Activated CD8-positive, alpha-beta T cell treated with anti-CD3 and anti-CD28 coated beads for 36 hours (primary cell): ENCODE measurements at places on chromosomes 13 and 19. TPM values are rescaled to one million over a fixed set of nuclear protein-coding genes. Genes with fewer than 3 reads are reported as not detected.

CEACAM21 gene
- 19.8 TPM for total RNA-seq

PRKCG gene
- not detected for total RNA-seq

DNA sequence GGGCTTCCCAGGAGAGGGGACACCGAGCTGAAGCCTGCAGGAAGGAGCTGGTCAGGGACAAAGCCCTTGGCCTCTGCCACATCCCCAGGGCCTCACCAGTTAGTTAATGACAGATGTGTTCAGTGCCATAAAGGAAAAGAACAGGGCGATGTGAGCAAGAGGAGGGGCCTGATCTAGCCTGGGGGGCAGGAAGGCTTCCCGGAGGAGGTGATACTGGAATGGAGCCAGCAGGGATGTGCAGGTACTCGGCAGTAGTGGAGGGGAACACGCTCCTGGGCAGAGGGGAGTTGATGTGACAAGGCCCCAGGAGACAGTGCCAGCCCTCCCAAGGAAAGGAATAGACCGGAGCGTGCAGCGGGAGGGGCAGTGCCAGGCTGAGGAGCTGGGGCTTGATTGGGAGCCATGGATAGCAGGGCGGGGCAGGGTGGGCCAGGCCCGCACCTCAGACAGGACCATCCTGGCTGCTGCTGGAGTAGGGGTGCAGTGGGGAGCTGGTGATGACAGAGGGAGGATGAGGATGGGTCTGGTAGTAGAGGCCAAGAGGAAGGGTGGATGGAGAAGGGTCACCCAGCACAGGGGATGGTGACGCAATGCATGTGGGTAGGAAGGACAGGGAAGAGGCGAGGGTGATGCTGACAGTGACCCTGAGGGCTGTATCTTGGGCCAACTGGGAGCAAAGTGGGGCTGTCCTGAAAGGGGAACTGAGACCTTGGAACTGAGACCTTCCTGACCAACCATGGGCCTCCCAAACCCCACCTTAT, 4.1 kb downstream of the C19orf33 start:
- DNase-seq, result no peak

GRCh38 chr19:6108721-6109633, 1.3 kb downstream of the RFX2 start:
- peak; percentile 70 for DNase-seq

- no peak for DNase-seq
These were observed 3.1 kb downstream of the SHISA2 start for GRCh38 chr13:26048741-26049140.

DNA sequence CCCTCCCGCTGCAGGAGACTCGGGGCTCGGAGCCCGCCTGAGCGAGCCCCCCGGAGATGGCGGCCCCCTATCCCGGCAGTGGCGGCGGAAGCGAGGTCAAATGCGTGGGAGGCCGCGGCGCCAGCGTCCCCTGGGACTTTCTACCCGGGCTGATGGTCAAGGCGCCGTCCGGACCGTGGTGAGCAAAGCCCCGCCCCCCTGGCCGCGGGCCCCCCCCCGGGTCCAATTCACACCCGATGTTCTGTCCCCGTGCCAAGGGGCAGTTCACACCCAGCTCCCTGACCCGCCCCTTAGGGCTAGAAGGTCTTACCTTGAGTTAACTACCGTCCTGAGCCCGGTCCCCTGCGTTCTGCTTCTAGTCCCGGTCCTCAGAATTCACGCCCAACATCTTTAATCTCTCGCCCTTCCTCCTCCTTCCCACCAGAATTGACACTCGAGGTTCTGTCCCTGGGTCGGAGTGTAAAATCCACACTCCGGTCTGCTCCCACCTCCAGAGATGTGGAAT, 1.4 kb downstream of the NPAS1 start:
- no peak for DNase-seq

- DNase-seq, result no peak
These were observed 849.7 kb downstream of the UQCRFS1 start for GRCh38 chr19:28363254-28363653.

DNA sequence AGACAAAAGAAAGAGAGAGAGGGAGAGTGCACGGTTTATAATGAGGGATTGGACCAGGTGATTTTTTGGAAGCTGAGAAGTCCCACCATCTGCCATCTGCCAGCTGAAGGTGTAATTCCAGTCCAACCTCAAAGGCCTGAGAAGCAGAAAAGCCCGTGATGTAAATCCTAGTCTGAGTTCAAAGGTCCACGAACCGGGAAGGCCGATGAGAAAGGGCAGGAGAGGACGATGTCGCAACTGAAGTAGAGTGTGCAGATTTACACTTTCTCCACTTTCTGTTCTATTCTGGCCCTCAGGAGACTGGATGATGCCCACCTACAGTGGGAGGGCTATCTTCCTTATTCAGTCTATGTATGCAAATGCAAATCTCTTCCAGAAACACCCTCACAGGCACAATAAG, 500.0 kb downstream of the DIAPH3 start:
- no peak for DNase-seq

GRCh38 chr19:55341171-55341588, 1.5 kb downstream of the KMT5C start:
- DNase-seq, result peak; percentile 80

DNA sequence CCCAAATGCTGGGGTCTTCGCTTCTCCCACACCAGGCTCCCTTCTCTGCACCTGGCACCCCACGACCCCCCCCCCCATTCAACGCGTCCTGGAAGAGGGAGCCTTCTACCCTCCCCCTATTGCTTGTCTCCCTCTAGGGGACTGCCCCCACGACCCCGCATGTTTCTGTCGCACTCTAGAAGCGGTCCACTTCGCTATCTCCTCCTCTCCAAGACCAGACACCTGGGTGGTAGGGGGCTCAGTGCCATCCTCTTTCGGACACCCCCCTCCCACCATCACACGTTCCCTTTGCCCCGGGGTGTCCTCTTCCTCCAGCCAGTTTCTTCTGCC, 1.5 kb downstream of the TGFB1 start:
- no peak for DNase-seq

- DNase-seq, result no peak
These were observed at the start of gene TRPC4 for GRCh38 chr13:37869756-37870488. TRPC4 (minus strand) TSS chr13:37869772; CDS start chr13:37783333, 86,439 bp downstream.
